ENCODE measurements at places on chromosomes 6 and 20.
A peak's percentile ranks its signal among the peaks of the same experiment; 100 is the strongest.

- no peak for DNase-seq
Measured at GRCh38 chr6:33882154-33882553, 78.4 kb upstream of the MLN start.

DNA sequence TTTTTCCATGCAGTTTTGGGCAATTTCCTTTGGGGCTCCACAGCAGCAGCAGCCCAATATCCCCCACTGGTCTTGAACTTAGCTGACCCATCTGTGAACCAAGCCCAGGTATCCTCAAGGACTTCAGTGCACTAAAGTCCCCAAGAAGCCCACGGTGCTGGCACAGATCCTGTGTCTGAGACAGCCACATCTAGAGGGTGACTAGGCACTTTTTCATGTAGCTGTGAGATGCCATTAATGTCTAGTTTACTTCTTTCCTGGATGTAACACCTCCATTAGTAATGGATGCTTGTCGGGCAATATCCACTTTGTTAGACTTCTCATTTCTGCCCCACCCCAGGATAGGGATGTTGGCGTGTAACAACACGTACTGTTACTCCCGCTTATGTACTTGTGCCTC lies 176.2 kb upstream of the PROKR2 start:
- DNase-seq, result no peak

GRCh38 chr6:135703621-135704020 lies 147.9 kb upstream of the PDE7B start:
- no peak for DNase-seq

GRCh38 chr20:54004445-54004844 lies 65.9 kb downstream of the BCAS1 start:
- DNase-seq, result no peak

GRCh38 chr6:24867104-24867703 lies 68.5 kb upstream of the ARMH2 start:
- no peak for DNase-seq

- no peak for DNase-seq
Measured at GRCh38 chr20:25424536-25424935, 17.1 kb downstream of the GINS1 start.

DNA sequence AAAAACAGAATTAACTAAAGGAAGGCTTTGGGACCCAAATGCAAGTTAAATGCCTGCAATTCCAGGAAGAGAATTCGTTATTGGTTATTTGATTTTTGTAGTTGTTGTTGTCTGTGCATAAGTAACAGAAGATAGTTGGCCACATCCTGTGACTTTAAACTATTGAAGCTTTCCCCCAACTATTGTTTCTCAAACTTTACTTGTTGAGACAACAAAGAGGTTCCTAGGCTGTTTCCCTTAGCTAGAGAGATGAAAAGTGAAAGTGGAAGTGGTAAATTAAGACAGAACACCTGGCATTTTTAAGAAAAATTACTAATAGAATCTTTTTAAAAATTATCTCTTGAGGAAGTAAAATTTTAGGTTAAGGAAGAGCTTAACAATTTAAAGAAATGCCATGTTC lies 525.2 kb downstream of the PKHD1 start:
- DNase-seq, result no peak

DNA sequence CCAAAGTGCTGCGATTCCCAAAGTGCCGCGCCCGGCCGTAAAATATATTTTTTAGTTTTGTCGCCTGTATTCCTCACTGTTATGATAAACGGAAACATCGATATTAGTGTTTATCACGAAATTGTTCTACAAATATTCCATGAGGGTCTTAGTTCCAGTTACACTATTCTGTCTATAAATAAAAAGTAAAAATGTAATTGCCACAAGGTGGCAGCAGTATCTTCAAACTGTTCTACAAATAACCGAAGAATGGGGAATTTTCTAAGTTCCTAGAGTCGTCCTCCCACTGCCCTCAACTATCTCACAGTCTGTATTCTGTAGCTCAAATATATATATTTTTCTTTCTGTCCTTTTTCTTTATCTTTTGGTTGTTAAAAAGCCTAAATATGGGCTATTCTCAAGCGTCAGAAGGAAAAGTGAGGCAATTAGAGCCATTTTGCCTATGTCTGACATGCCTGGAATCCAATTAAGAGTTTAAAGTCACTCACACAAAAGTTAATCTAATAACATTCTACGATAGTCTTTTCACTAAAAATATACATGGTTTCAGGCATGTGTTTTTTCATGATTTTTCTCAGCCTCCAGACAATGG lies 14.2 kb upstream of the FAM162B start:
- no peak for DNase-seq

GRCh38 chr20:37759761-37760209 lies 66.0 kb downstream of the CTNNBL1 start:
- DNase-seq, result no peak

GRCh38 chr6:2714111-2714895 lies 36.4 kb downstream of the MYLK4 start:
- DNase-seq, result no peak

DNA sequence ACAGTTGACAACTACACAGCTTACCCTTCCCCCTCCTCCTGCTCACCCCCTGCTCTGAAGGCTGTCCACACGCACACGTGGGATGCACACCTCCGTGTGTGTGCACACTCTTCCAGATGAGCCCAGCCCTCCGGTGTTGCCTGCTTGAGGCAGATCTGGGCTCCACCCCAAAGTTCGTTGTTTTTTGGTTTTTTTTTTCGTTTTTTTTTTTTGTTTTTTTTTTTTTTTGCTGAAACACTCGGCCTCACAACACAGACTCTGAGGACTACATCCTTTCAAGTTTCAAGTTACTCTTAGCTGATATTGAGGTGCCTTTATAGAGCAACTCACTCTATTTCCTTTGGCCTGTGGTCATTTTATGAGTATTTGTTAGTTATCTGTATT lies 88.2 kb downstream of the RREB1 start:
- no peak for DNase-seq

GRCh38 chr6:41846666-41847237 lies 48.4 kb downstream of the USP49 start:
- DNase-seq, result peak; percentile 65

DNA sequence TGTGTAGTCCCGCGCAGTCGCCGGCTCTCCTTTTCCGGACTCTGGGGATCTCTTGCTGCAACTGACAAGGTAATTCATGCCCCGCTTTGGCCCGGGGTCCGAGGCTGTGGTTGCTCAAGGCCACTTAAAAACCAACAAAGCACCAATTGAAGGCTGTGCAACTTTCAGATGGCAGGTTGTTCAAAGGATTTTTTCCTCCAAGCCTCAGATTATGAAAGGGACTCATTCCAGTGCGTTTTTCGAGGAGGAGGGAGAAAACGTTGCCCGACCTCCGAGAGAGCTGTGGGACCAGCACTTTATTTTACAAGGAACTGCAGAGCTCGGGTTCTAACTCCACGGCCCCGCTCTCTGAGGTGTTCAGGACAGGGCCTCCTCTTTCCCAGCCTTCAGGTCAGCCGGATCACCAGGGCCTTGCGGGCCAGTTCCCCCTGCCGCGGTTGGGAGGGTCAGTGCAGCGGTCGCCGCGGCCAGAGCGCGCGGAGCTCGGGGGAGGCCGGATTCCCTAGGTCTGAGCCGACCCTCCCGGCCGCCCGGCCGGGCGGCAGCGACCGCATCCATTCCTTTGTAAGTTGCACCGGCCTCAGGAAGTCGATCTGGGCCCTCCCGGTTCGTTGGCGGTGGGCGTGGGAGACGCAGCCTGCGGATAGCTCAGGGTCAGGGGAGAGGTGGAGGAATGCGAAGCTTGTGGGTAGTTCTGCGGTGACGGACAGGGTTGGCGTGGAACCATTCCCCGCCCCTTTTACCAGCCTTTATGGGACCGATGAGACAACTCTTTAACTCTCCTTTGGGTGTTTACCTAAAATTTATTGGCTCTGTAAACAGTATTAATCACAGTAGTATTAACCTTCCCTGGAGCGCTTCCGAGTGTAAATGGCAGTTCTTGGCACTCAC lies 1.6 kb downstream of the UTRN start:
- DNase-seq, result peak; percentile 2

- DNase-seq, result no peak
Measured at GRCh38 chr6:34696189-34696738, 303 bp downstream of the ILRUN start.

DNA sequence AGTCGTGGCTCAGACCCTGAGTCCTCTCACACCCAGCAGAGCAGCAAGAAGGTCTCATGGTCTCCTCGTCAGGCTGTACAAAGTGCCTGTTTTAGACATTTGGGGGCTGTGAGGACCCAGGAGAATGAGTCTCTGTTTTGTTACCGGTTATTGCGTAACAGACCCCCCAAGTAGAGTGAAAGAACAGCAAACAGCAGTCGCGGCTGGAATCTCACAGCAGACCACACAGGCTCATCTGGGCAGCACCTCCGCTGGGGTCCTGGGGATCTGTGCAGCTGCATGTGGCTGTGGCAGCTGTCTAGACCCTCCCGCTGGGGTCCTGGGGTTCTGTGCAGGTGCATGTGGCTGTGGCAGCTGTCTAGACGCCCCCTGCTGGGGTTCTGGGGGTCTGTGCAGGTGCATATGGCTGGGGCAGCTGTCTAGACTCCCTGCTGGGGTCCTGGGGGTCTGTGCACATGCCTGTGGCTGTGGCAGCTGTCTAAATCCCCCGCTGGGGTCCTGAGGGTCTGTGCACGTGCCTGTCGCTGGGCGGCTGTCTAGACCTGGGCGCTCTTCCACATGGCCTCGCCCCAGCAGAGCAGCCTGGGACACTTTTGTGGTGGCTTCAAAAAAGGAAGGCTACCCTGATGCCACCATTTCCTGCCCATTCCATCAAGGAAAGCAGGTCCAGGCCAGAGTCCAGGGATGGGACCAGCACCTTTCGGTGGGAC lies 24.7 kb downstream of the ENTPD6 start:
- no peak for DNase-seq

DNA sequence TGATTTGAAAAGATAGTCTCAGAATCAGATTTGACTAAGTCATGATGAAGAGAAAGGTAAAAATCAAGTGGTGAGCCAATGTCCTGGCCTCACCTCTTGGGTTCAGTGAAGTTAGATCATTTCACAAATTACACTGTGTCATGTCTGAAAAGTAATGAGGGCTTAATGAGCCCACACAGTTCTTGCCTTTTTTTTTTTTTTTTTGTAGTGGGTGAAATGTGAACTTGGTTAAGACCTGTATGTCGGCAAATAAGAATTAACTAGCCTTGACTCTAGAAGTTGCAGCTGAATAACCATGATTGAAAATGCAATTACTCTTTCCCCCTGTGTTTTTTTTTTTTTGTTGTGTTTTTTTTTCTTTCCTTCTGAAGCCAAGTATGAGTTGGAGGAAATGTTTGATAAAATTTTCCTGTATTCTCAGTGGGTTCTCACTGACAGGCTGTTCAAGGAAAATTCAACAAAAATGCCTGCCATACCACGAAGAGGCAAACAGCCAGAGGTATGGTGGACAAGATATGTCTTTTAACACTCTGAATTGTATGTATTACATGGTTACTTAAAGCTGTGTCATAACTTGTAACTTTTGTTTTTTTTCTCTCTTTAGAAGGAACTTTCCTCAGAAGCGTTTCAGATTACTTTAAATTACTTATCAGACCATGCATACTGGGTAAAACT lies 135.2 kb upstream of the MLIP start:
- no peak for DNase-seq

DNA sequence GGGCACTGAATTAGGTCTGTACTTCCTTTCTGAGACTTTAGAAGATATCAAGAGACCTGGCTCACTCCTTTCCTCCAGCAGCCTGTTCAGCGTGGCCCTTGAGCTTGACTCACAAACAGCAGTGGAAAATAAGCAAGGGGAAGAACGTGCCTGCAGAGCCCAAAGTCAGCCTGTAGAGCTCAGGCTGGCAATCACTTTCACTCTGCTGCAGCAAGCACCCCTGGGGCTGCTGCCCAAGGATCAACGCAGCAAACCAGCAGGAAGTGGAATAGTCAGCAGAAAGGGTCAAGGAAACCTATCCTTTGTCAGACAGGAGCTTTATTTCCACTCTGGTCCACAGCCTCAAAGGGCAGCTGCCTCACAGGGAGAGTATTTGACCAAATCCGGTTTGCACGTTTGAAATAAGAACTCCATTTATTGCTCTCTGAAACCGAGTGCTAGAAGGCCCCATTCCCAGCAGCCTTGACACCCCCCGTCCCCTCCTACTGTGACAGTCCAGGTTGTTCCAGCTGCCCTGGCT lies 77.4 kb downstream of the PRDM1 start:
- peak; percentile 50 for DNase-seq

GRCh38 chr6:8180327-8181159 lies 78.2 kb upstream of the EEF1E1 start:
- no peak for DNase-seq

DNA sequence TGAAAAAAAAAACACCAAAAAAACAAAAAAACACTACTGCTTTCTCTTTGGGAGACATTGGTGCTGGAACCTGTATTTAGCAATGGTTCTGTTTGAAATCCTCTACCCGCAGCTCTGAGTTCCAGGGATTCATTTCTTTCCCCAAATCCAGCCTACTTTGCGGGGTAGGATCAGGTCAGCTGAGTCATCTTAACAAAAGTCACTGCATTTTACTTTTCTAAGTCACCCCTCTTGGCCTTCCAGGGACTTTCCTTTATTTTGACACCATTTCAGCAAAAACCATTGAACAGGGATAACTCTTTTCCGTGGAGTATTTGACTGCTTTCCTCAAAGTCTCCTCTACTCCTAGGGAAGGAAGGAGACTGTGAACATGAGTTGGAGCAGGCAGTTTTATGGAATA lies 837.6 kb downstream of the MAFB start:
- no peak for DNase-seq

DNA sequence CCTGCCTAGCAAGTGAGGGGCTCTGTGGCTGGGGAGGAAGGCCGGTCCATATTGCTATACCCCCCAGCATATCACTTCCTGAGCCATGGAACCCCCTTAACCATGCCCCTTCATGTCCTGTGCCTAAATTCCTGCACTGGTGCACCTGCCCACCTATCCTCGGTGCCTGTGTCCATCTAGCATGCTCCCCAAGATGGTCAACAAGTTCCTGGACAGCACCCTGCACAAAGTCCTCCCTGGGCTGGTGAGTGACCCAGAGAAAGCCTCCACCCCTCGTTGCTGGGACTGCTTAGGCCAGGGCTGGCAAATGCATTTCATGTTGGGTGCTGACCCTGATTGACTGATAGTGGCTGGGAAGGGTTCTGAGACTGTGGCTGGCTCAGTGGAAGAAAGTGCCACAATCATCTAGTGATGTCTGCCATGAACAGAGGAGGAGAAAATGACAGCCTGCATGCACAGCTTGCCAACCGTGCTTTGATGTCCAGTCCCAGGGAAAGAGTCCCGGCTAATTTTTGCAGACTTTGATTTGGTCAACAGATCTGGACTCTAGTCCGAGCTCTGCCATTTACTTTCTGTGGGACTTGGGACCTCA lies 3.5 kb downstream of the BPIFB6 start:
- DNase-seq, result no peak

GRCh38 chr6:142518126-142518525 lies 216.3 kb downstream of the ADGRG6 start:
- no peak for DNase-seq

Measured in CD4-positive, alpha-beta T cell treated with Interleukin-1 beta for 1 hour (primary cell).